ENCODE measurements at places on chromosomes 4 and X.

GRCh38 chr4:112284662-112285411 is 867 bp downstream of the TIFA start:
- DNase-seq, result no peak

DNA sequence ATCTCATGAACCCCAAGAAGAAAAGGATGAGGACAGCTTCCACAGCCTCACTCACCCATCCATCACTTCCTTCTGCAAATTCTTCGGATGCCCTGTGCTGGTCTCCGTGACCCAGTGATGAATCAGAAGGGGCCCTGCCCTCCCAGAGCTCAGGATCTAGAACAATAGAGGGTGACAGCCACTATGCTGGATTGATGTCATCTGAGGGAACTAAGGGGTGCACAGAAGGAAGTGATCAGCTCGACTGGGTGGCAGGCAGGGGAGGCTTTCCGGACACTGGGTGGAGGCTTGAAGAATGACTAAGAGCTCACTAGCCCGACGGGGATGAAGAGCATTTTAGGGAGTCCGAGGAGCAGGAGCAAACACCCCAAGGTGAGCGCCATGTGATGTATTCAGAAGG is 1.4 kb upstream of the ZNF185 start:
- DNase-seq, result no peak

GRCh38 chr4:172900900-172901299 is 267.7 kb upstream of the GALNT7 start:
- no peak for DNase-seq

- no peak for DNase-seq
Measured at GRCh38 chrX:46354481-46354880, 190.7 kb downstream of the ZNF674 start.

DNA sequence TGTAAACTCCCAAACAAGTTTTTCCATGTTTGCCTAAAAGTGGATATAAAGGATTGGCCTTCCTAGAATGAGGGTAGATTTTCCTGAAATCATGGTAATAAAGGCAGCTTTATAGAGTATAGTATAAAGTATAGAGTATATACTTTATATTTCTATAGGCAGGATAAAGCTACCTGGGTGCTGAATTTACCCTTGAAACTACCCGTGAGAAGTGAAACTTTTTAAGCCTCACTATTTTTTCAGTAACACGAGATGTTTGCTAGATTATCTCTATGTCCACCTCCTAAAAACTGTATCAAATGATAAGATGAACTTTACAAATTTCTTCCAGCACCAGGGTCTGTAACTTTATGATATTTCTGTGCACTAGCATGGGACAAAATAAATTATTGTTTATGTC is 340.0 kb upstream of the GALNTL6 start:
- no peak for DNase-seq
